Activated CD4-positive, alpha-beta T cell treated with anti-CD3 and anti-CD28 coated beads, Interleukin-2, amount 50 U/mL, for 48 hours (primary cell): ENCODE measurements at places on chromosomes 16 and 17.

- peak; percentile 87 for DNase-seq
These were observed 1.5 kb downstream of the TNFRSF12A start for GRCh38 chr16:3021449-3022207.

DNA sequence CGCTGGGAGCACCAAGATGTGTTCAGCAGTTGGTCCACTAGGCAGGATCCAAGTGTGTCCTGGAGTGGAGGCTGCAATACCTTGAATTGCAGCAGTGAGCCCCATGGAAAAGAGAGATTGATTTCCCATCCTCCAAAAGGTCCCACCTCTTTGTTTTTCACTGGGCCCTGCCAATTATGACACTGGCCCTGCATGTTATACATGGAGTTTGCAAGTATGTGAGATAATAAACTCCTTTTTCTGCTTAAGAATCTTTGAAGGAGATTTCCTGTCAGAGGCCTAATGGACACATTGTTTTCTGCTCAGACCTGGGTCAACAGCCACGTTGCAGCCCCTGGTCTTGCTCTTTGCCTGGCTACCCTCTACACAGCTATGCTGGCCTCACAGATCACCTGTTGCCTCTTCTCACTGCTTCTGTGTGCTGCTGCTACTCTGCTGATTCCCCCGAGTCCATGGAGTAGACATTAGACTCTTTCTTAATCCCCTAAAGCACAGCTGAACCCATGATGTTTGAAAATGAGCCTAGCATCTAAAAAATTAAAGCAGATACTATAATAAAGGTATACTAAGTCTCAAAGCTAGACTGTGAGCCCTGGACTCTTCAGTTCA is 341.9 kb upstream of the CDH11 start:
- DNase-seq, result no peak

GRCh38 chr17:62805234-62805633 is 2.9 kb downstream of the MARCHF10 start:
- DNase-seq, result no peak

DNA sequence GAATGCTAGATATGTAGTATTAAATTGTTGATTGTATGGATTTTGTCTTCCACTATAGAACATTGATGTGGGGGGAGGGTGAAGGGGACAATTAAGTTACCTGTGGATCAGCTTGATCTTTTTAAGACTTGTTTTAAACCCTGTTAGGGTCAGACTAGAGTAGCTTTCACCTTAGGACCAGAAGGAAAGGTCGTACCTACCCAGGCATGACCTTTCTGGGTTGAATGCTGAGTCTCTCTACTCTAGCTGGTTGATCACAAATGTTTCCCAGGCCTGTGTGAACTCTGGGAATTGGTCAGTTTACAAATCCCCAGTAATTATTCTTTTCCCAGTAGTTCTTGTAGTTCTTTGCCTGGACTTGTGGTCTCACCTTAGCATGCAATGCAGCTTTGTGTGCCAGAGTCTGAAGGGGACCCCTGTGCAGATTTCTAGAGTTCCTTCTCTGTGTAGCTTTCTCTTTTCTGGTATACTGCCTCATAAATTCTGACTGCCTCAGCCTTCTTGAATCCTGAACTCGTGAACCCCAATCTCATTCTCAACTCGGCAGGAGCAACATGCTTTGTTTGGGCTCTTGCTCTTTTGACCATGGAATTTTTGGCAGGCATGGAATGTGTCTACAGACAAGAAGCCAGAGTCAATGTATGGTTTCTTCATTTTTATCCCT is 54.1 kb downstream of the VMP1 start:
- no peak for DNase-seq

DNA sequence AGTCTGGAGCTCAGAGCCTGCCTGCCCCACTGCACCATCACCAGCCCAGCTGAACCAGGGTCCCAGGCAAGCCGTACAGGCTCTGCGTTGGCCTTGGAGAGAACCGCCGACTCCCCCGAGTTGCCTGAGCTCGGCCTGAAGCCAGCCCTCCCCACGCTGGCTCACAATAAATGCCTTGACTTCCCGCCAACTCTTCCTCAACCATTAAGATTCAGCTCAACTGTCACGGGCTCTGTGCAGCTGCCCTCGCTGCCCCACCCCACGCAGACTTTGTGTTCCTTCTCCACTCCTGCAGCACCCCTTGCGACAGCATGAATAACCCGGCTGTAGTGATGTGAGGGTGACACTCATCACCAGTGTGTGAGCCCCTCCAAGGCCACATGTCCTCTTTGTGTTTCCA is 4.8 kb upstream of the QPRT start:
- DNase-seq, result no peak

DNA sequence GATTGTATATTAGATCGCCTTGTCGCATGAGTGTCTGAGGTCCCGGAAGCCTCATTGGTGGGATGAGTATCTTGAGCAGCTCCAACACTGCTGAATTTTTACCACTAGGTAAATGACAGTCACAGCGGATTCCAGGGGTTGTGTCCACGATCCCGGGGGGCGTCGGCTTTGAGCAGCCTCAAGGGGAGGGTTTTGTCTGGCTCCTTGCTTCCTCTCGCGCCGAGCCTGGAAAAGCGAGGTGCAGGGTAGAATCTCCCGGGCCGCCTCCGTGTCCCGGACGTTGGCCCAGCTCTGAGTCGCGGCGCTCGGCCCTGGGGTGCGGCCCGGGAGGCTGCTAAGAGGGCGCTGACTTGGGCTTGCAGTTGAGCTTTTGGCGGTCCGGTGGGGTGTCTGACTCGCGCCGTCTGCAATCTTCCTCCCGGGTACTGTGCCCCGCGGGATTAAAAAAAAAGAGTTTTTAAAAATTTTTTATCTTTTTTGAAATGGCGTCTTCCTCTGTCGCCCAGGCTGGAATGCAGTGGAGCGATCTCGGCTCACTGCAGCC is 4.5 kb downstream of the OR1F1 start:
- DNase-seq, result no peak

GRCh38 chr16:23428351-23428750 is 24.6 kb downstream of the COG7 start:
- DNase-seq, result no peak

DNA sequence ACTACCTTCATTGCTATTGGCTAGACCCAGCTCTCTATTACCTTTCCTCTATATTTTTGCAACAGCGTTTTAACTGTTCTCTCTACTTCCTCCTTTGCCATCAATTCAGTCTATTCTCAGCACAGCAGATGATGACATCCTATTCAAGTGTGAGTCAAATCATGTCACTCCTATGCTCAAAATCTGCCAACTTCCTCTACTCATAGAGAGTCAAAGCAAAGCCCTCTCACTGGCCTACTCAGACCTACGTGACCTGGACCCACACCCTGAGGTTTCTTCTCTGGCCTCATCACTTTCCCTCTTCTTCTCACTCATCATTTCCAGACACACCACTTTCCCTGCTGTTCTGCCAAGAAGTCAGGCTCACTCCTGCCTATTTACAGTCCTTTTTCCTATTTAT is 289.0 kb upstream of the AXIN2 start:
- peak; percentile 16 for DNase-seq

GRCh38 chr17:41333098-41333497 is 17.5 kb downstream of the KRT33A start:
- no peak for DNase-seq

- DNase-seq, result no peak
These were observed 9.7 kb downstream of the ADGRG3 start for GRCh38 chr16:57677622-57678369.

DNA sequence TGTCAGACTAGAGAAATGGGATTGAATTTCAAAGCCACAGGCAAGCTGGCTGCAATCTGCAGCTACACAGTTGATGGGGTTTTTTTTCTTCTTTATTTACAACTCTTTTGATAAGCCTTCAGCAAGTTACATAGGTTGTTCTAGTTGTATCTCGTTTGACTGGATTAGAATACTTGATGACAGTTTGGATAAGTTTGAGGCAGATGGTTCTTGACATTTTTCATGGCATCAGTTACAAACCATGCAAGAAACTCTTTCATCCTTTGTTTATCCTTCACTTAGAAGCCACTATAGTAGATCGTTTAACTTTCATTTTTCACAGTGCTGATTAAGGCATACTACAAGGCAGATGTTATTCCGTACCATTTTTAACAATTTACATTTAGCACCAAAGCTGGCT is 238.9 kb downstream of the TOX3 start:
- DNase-seq, result no peak

GRCh38 chr16:678209-678857 is 1.9 kb upstream of the STUB1 start:
- DNase-seq, result no peak
